A549 treated with RU486 at 1 μM for 4 hours (cell line): ENCODE measurements at places on chromosomes 3 and 15. TPM values are rescaled to one million over a fixed set of nuclear protein-coding genes. Genes with fewer than 3 reads are reported as not detected.

The ARPP21 gene
- total RNA-seq = 0.06 to 0.14 TPM in 2 of 5 replicates, not detected in the others

The RAD18 gene
- total RNA-seq = 8.6 to 15.6 TPM (median 15.2 TPM) in 5 replicates

The PLSCR5 gene
- not detected in 5 replicates for total RNA-seq

The PLXNA1 gene
- total RNA-seq = 16.7 to 23.8 TPM (median 20.5 TPM) in 5 replicates

The SRGAP3 gene
- total RNA-seq = 0.19 to 0.95 TPM (median 0.77 TPM) in 5 replicates

The USP3 gene
- 35.5 to 50.2 TPM (median 46.5 TPM) in 5 replicates for total RNA-seq

The GPR62 gene
- total RNA-seq = not detected in 5 replicates

The PLSCR2 gene
- total RNA-seq = not detected in 5 replicates

The EFCAB12 gene
- 0.39 to 0.82 TPM (median 0.70 TPM) in 5 replicates for total RNA-seq

The GCNT3 gene
- 150 to 195 TPM (median 158 TPM) in 5 replicates for total RNA-seq

The EFHB gene
- total RNA-seq = 0.29 to 1.2 TPM (median 0.51 TPM) in 5 replicates

The TRH gene
- total RNA-seq = not detected in 5 replicates

The IGSF10 gene
- 0.49 to 0.82 TPM (median 0.55 TPM) in 5 replicates for total RNA-seq

The SLC28A2 gene
- not detected in 5 replicates for total RNA-seq

The TWF2 gene
- 59.9 to 79.4 TPM (median 68.3 TPM) in 5 replicates for total RNA-seq

The NAA80 gene
- total RNA-seq = 3.4 to 6.7 TPM (median 5.9 TPM) in 5 replicates

The XYLB gene
- 3.6 to 4.6 TPM (median 4.0 TPM) in 5 replicates for total RNA-seq

The CFAP100 gene
- not detected in 5 replicates for total RNA-seq

The SPINK8 gene
- total RNA-seq = not detected in 5 replicates

The CHCHD4 gene
- 33.7 to 41.1 TPM (median 39.4 TPM) in 5 replicates for total RNA-seq

The C3orf20 gene
- total RNA-seq = 0.03 to 0.06 TPM (median 0.05 TPM) in 3 of 5 replicates, not detected in the others

The GP9 gene
- total RNA-seq = not detected in 5 replicates

The EDEM1 gene
- total RNA-seq = 13.3 to 21.0 TPM (median 18.4 TPM) in 5 replicates

The GNAT1 gene
- not detected in 5 replicates for total RNA-seq

The IGSF11 gene
- total RNA-seq = 4.4 to 6.6 TPM (median 5.8 TPM) in 5 replicates

The STRIT1 gene
- not detected in 5 replicates for total RNA-seq

The SST gene
- not detected in 5 replicates for total RNA-seq

The CDC25A gene
- total RNA-seq = 10.1 to 12.3 TPM (median 11.0 TPM) in 5 replicates

The BNC1 gene
- 0.47 to 0.62 TPM (median 0.53 TPM) in 5 replicates for total RNA-seq

The RHOV gene
- 4.7 to 7.6 TPM (median 6.4 TPM) in 5 replicates for total RNA-seq

The HMCES gene
- 41.8 to 49.0 TPM (median 44.8 TPM) in 5 replicates for total RNA-seq

The MST1R gene
- 5.3 to 8.5 TPM (median 7.4 TPM) in 5 replicates for total RNA-seq

The OCA2 gene
- total RNA-seq = 0.13 to 0.27 TPM (median 0.18 TPM) in 5 replicates

The EIF4E3 gene
- total RNA-seq = 1.6 to 3.8 TPM (median 3.7 TPM) in 5 replicates

The ATP13A3 gene
- total RNA-seq = 19.4 to 50.3 TPM (median 35.8 TPM) in 5 replicates

The GJD2 gene
- total RNA-seq = not detected in 5 replicates

The NR2E3 gene
- 0.14 to 0.29 TPM (median 0.19 TPM) in 4 of 5 replicates, not detected in the other for total RNA-seq

The SPINT1 gene
- 0.87 to 1.5 TPM (median 1.1 TPM) in 5 replicates for total RNA-seq

The GRAMD2A gene
- total RNA-seq = not detected in 5 replicates

The MOBP gene
- total RNA-seq = 0.05 to 0.20 TPM in 2 of 5 replicates, not detected in the others

The CNOT10 gene
- total RNA-seq = 28.3 to 32.6 TPM (median 28.8 TPM) in 5 replicates

The STIMATE gene
- 6.3 to 10.3 TPM (median 7.4 TPM) in 5 replicates for total RNA-seq

The UQCRC1 gene
- 164 to 198 TPM (median 166 TPM) in 5 replicates for total RNA-seq

The SNX22 gene
- total RNA-seq = 0.43 to 0.77 TPM (median 0.64 TPM) in 5 replicates

The CHRNB4 gene
- 0.67 to 1.5 TPM (median 0.77 TPM) in 5 replicates for total RNA-seq

The EPHA3 gene
- not detected in 5 replicates for total RNA-seq

The CTXN2 gene
- 0.02 TPM in 1 of 5 replicates, not detected in the others for total RNA-seq

The TRPC1 gene
- 2.6 to 9.1 TPM (median 7.8 TPM) in 5 replicates for total RNA-seq

The CLSTN2 gene
- total RNA-seq = 0.02 to 0.06 TPM (median 0.05 TPM) in 4 of 5 replicates, not detected in the other

The CCR8 gene
- total RNA-seq = not detected in 5 replicates

The SCAP gene
- total RNA-seq = 20.7 to 31.5 TPM (median 27.9 TPM) in 5 replicates
